Activated T-cell treated with anti-CD3 and anti-CD28 coated beads, Interleukin-2, amount 50 U/mL, for 72 hours (primary cell): ENCODE measurements at places on chromosomes 5 and 9.

DNA sequence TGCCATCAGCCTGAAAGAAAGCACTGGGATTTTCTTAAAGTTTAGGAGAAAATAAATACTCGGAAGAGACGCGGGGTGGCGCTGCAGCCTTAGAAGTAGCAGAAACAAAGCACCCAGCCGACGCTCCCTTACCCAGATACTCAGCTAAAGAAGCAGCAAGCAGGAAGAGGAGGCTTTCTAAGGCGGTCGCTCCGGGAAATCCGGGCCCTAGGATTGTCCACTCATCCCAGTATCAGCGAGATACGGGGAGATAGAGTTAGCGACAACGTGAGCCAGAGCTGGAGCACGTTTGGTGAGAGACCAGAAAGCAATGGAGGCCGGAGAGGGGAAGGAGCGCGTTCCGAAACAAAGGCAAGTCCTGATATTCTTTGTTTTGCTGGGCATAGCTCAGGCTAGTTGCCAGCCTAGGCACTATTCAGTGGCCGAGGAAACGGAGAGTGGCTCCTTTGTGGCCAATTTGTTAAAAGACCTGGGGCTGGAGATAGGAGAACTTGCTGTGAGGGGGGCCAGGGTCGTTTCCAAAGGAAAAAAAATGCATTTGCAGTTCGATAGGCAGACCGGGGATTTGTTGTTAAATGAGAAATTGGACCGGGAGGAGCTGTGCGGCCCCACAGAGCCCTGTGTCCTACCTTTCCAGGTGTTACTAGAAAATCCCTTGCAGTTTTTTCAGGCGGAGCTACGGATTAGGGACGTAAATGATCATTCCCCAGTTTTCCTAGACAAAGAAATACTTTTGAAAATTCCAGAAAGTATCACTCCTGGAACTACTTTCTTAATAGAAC is at the start of gene PCDHB2:
Gene PCDHB2, plus strand, starts transcription at position 135 of the 782 bp plus-strand sequence. Its CDS starts 176 bp downstream, at position 311.
- no peak for DNase-seq

GRCh38 chr5:174151599-174152181 is 106.2 kb downstream of the NSG2 start:
- DNase-seq = no peak

DNA sequence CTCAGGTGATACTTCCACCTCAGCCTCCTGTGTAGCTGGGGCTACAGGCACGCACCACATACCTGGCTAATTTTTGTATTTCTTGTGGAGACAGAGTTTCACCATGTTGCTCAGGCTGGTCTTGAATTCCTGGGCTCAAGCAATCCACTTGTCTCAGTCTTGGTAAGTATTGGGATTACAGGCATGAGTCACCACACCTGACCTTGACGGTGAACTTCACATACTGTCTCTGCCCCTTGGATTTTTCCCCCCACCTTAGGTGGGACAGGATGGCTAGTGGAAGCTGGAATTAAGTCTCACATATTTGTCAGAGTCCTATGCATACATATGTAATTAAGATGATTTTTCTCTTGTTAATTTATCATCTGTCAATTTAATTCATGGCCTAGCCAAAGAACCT is 20.9 kb upstream of the RFK start:
- no peak for DNase-seq

DNA sequence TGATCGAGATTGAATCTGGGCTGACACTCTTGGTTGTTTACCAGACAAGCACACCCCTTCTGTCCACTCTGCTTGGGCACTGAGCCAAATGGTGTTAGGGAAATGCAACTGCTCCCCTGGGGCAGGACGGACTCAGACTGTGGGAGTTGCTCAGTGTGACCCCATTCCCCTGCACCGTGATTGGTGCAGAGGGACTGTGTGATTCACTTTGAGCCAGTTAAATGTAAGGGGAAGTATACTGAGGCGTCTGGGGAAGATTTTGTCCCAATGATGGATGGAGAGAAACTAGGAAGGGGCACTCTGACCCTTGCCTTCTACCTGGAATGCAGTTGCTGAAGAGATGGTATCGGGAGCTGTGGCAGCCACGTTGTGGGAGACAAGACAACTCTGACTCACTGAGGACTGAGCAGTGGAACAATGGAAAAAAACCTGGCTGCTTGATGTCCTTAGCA is 196.0 kb upstream of the ANKRD55 start:
- DNase-seq = no peak

GRCh38 chr5:69517763-69518212 is 25.2 kb downstream of the OCLN start:
- DNase-seq = no peak

GRCh38 chr5:135437796-135438560 is 9.2 kb downstream of the DCANP1 start:
- DNase-seq = no peak

DNA sequence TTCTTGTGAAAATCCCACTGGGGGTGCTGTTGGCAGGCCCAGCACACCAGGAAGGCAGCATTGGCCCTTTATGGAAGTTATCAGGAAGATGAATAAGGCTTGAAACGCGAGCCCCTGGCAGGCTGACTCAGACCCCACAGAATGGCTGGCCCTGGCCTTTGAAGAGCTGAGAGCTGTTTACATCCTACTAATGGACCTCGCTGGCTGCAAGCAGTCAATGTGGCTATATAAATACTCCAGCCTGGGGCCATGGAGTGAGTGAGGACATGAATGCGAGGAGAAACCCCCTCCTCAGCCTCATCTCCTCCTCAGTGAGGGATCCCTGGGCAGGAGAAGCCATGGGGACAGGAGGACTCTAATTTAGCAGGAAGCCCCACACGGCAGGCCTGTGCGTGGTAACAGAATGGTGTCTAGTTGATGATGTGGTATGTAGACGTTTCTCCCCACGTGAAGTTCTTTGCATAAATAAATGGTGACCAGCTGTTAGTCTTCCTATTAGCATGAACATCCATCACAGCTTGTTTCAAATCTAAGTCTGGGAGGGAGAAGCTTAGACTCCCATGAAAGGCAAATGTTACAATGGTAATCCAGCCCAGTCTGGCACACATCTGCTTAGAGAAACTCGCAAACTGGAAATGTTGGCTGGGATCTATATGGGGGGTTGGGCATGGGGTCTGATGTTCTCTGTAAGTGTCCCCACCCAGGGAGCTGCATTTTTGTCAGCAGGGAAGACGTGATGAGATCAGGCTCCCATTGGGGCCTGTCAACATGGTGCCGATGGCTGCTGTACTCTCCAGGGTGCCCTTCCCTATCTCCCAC is 175.1 kb upstream of the PITX1 start:
- DNase-seq = no peak

DNA sequence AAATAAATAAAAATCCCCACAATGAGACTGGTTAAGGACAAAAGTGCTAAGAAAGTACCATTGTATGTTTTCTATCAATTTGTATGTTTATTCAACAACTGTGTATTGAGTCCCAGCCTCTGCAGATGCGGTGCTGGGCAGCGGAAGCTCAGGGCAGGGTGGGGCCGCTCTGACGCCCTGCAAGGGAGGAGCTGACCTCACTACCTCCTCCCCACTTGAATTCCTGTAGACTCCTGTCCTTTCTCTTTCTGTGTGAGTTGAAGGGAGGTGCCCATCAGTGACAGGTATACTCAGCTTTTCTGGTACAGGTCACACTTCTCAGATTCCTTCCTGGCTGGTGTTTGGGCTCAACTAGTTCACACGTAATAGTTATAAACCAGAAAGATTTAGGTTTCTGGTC is 27.0 kb downstream of the ANGPTL2 start:
- no peak for DNase-seq

DNA sequence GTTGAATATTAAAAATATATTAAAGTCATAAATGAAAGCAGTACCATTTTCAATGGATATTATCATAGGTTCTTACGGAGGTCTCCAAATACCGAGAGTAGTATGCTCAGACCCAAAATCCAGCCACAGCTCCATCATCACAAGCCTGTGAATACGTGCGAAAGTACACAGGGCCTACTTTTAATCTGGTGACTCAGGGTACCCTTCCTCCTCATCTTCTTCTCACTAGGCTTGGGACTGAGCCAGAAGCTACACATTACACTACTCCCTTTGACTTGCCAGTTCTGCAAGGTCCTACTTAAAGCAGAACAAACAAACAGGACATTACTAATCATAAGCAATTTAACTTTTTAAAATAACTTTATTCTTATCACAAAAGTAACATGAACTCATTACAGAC is 7.6 kb upstream of the RIC1 start:
- DNase-seq = no peak

GRCh38 chr9:136327304-136327974 is at the start of gene GPSM1:
Gene GPSM1 (plus strand): TSS chr9:136327539. CDS start chr9:136327696, 157 bp downstream.
- peak; percentile 65 for DNase-seq

DNA sequence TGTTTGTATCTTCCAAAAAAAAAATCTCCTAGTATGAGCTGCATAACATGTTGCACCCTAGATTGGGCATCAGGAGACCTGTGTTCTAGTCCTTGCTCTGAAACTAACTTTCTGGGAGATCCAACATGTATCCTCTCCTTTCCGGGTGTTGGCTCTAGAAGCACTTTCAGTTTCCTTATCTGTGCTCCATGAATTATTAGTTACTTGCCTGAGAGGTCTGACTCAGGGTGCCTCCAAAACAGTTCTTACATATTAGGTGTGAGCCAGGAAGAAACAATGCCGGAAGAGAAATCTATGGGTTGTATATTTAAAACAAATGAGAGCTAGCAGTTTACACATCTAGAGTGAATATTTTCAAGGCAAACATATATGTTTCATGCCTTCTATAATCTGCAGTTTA is 36.7 kb upstream of the SLC36A2 start:
- DNase-seq = no peak

GRCh38 chr9:101487443-101487840 is 46.2 kb upstream of the RNF20 start:
- DNase-seq = no peak

DNA sequence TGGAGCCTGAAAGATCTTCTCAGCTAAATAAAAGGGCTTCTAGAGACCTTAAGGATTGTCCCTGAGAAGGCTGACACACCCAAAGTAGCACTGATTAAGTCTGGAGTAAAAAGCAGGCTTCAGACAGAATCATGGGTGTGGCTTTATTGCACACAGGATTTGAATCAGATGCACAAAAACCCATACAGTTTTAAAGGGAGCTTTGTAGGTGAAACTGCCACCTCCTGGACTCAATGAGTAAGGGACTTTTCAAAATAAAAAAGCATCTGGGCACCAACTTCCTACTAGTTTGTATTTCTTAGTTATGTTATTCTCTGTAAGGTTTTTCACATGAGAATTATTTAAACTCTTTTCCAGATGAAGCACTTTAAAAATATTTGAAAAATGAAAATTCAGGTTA is 129.4 kb downstream of the EDIL3 start:
- no peak for DNase-seq

DNA sequence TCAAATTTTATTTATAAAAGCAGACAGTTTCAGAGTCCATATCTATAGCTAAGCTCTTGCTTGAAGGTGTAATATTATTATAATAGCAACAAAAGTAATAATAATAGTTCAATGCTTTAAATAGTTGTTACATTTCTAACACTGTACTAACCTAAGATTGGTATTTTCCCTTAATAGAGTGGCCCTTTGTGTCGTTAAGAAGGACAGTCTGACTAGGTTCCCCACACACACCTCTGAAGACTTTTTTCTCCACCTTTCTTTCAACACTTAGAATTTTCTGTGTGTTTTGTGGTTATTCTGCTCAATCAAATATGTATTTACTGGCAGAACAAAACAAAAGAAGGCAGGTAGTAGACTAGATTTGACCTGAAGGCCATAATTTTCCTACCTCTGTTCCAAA is 223.2 kb upstream of the ACO1 start:
- DNase-seq = no peak

DNA sequence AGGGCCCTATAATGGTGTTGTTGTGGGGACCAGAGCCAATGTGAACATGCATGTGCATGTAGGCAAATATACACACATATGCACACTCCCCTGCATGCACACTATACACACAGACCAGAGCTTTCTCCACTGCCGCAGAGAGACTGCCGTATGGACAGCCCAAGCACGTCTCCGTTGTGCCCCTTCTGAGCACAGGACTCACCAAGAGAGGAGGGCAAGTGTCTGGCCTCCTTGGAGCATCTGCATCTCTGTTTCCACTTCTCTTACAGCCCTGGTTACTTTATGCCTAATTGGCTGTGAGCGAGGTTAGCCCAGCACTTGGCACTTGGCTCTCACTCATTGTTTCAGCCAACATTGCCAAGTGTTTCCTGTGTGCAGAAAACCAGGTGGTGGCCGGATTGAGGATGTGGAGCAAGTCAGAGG is 30.4 kb downstream of the CSF2 start:
- no peak for DNase-seq

GRCh38 chr5:55636683-55637082 is 75.4 kb downstream of the SLC38A9 start:
- no peak for DNase-seq

GRCh38 chr5:102902135-102902448 is 147.0 kb downstream of the PAM start:
- no peak for DNase-seq

DNA sequence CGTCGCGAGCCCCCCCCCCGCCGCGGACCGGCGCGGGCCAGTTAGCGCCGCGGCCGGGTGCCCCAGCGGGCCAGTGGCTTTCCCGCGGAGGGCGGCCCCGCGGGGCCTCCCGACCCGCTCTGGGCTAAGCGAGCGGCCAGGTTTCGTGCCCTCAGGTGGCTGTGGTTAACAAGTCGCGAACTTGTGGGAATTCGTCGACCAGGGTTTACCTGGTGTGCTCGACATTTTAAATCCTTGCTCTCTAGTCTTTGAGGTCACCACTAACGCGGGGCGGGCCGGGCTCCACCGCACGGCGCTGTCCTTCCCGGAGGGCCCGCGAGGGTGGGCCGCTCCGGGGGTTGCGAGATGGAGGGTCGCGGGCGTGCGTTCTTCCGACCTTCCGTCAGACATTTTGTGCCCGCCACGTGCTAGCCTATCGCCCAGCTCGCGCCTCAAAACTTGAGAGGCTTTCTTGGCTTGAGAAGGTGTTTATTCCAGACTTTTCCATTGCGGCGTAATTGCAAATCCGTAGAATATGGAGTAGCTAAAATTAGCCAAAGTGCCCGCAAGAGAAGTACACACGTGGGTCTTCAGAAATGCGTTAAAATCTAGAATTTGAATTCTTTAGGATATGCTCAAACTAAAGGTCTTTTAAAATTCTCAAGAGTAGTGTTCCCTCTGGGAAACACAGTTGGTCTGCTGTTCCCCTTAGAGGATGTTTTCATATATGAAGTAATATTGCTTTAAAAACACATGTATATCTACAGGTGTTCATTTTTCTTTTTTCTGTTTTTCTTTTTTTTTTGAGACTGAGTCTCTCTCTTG is 2.1 kb downstream of the ANP32B start:
- DNase-seq = peak; percentile 45

DNA sequence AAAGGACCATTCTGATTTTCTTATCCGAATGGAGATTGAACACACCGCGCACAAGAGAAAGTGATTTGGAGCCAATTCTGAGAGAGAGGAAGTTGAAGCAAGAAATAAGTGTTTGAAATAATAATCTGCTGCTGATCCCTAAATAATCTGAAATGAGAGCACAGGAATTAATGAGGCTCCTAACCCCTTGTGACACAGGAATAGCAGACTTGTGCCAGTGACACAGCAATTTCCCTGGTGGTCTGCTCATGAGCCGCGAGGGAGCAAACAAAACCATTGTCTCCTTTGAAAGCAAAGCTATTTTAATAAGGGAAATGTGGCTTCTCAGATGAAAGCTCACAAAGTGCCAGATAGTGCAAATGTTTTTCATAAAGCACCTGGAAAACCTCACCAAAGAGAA is 936.1 kb upstream of the WWC1 start:
- no peak for DNase-seq

- DNase-seq = no peak
These were observed 101.7 kb downstream of the UBAP2 start for GRCh38 chr9:33946779-33947535.

GRCh38 chr5:53482717-53483638 is 2.5 kb downstream of the FST start:
- DNase-seq = peak; percentile 35

- DNase-seq = no peak
These were observed 45.6 kb upstream of the SLC30A5 start for GRCh38 chr5:69048230-69048629.
